ENCODE measurements at places on chromosomes 12 and 14. TPM values are rescaled to one million over a fixed set of nuclear protein-coding genes. Genes with fewer than 3 reads are reported as not detected.

Gene MYL2
- total RNA-seq: not detected

Gene CFAP251
- total RNA-seq: 5.2 TPM

Gene KRT74
- not detected for total RNA-seq

Gene HSPA2
- 3.8 TPM for total RNA-seq

Gene IFNG-AS1
- not detected for total RNA-seq

Gene AP1G2
- total RNA-seq: 0.06 TPM

Gene PCNX1
- 22.2 TPM for total RNA-seq

Gene SPIC
- total RNA-seq: not detected

Gene ANO2
- 0.89 TPM for total RNA-seq

Gene EXOC3L4
- total RNA-seq: not detected

Gene SLC5A8
- total RNA-seq: not detected

Gene PRH2
- not detected for total RNA-seq

Gene RNASE1
- 2.1 TPM for total RNA-seq

Gene MSRB3
- total RNA-seq: 6.6 TPM

All from H4 (cell line).